Activated CD4-positive, alpha-beta memory T cell treated with anti-CD3 and anti-CD28 coated beads for 36 hours (primary cell): ENCODE measurements at places on chromosomes 6 and 20. TPM values are rescaled to one million over a fixed set of nuclear protein-coding genes. Genes with fewer than 3 reads are reported as not detected.

DNA sequence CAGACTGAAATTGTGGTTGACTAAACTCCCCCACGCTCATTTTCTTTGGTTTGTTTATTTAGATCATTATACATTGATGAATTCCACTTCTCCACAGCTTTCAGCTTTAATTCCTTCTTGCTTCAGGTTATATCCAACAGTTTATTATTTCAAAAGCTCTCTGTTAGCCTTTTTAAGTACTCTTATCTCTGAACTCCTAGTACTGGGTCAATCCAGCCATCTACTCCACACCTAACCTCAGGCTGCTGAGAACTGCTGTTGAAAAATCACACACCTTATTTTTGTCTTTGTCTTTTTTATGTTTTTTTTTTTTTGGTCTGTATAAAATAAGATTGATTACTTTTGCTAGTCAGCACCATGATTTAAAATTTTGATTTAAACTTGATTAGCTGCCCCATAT is 32.9 kb downstream of the FLRT3 start:
- no peak for DNase-seq
- H3K36me3 ChIP-seq, result no peaks in the 10 kb centered on the region
- no peaks in the 10 kb centered on the region for H3K27me3 ChIP-seq
- no peak overlapping the region for H3K27ac ChIP-seq
- H3K4me3 ChIP-seq, result no peak overlapping the region
- H3K4me1 ChIP-seq, result no peaks in the 10 kb centered on the region

DNA sequence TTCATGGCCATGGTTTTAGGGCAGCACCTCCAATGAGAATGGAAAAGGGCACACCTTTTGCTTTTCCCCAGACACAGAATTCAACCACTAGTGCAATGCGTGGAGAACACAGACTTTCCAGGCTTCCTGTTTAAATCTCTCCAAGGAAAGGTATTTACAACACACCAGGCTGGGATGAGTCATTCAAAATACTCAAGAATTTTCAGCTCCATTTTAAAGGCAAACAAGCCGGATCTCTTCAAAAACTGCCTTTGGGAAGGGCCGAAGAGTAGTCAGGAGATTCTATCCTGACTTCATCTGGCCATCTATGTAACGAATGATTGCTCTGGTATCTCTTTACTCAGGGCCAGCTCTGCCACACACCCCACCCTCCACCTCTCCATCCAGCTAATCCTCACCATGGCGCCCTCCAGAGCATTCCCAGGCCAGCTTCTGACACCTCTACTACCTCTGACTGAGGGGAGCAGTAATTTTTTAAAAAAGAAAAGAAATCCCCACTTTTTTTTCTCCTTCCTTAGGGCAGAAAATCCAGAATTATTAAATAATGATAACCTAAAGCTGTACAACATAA is 254.6 kb downstream of the LY86 start:
- no peak overlapping the region for H3K27ac ChIP-seq
- no peak overlapping the region for H3K4me3 ChIP-seq
- H3K36me3 ChIP-seq, result peaks cover 2% of the 10 kb centered on the region
- H3K27me3 ChIP-seq, result peaks cover 21% of the 10 kb centered on the region
- DNase-seq, result no peak

- H3K4me3 ChIP-seq, result no peak overlapping the region
- no peaks in the 10 kb centered on the region for H3K4me1 ChIP-seq
- no peak for DNase-seq
- H3K36me3 ChIP-seq, result no peaks in the 10 kb centered on the region
Observed at GRCh38 chr6:90859612-90860011, 272.7 kb upstream of the MAP3K7 start.

DNA sequence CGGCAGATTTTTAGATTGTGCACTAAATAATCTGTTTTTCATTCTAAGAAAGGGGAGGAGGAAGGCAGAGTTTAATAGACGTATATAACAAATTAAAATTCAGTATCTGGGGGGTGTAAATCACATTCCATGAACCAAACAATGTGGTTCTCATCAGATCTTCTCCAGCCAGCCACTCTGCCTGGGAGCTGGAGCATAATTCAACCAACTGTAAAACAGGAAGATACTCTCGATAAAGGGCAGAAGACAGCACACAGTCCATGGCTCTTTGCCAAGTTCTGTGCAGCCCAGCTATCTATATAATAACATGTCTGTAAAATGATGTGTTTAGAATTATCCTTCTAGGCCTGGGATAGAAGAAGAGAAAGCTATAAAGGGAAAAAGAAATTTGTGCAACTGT is 289.9 kb upstream of the ZFP64 start:
- no peaks in the 10 kb centered on the region for H3K36me3 ChIP-seq
- H3K27ac ChIP-seq, result no peak overlapping the region
- no peaks in the 10 kb centered on the region for H3K27me3 ChIP-seq
- no peak overlapping the region for H3K4me3 ChIP-seq
- H3K4me1 ChIP-seq, result no peaks in the 10 kb centered on the region
- no peak for DNase-seq

GRCh38 chr6:159854959-159855358 is 35.8 kb upstream of the MAS1 start:
- peaks cover 11% of the 10 kb centered on the region for H3K27me3 ChIP-seq
- DNase-seq, result no peak
- peaks cover 3% of the 10 kb centered on the region for H3K36me3 ChIP-seq
- no peak overlapping the region for H3K4me3 ChIP-seq
- H3K4me1 ChIP-seq, result no peaks in the 10 kb centered on the region

GRCh38 chr20:49286689-49287551 is 9.1 kb upstream of the ZNFX1 start:
- DNase-seq, result no peak
- H3K4me1 ChIP-seq, result peaks cover 59% of the 10 kb centered on the region
- no peaks in the 10 kb centered on the region for H3K27me3 ChIP-seq
- peak overlapping the region; percentile 21 for H3K4me3 ChIP-seq
- peaks cover 93% of the 10 kb centered on the region for H3K36me3 ChIP-seq

GRCh38 chr6:94511502-94512088 is 1065.7 kb upstream of the MANEA start:
- no peak overlapping the region for H3K4me3 ChIP-seq
- no peaks in the 10 kb centered on the region for H3K36me3 ChIP-seq
- H3K4me1 ChIP-seq, result no peaks in the 10 kb centered on the region
- no peak for DNase-seq

- no peak for DNase-seq
- no peak overlapping the region for H3K4me3 ChIP-seq
- H3K4me1 ChIP-seq, result peaks cover 17% of the 10 kb centered on the region
- H3K27me3 ChIP-seq, result peaks cover 26% of the 10 kb centered on the region
- H3K36me3 ChIP-seq, result peaks cover 2% of the 10 kb centered on the region
- no peak overlapping the region for H3K27ac ChIP-seq
Observed at GRCh38 chr6:16873698-16874097, 112.4 kb upstream of the ATXN1 start.

GRCh38 chr6:108998485-108998884 is 96.2 kb downstream of the SESN1 start:
- peaks cover 10% of the 10 kb centered on the region for H3K4me1 ChIP-seq
- no peak overlapping the region for H3K4me3 ChIP-seq

DNA sequence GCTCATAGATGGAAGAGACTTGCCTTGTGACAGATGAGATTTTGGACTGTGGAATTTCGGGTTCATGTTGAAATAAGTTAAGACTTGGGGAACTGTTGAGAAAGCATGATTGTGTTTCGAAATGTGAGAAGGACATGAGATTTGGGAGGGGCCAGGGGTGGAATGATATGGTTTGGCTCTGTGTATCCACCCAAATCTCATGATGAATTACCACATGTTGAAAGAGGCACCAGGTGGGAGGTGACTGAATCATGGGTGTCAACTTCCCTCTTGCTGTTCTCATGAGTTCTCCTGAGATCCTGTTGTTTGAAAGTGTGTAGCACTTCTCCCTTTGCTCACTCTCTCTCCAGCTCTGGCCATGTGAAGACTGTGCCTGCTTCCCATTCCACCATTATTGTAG is 17.9 kb downstream of the AHI1 start:
- H3K27ac ChIP-seq, result no peak overlapping the region
- no peaks in the 10 kb centered on the region for H3K27me3 ChIP-seq
- H3K4me3 ChIP-seq, result no peak overlapping the region
- DNase-seq, result no peak
- H3K4me1 ChIP-seq, result no peaks in the 10 kb centered on the region
- peaks cover 52% of the 10 kb centered on the region for H3K36me3 ChIP-seq

GRCh38 chr20:62961310-62961783 is 8.8 kb downstream of the SLC17A9 start:
- H3K4me3 ChIP-seq, result no peak overlapping the region
- H3K27ac ChIP-seq, result no peak overlapping the region
- no peaks in the 10 kb centered on the region for H3K27me3 ChIP-seq
- no peaks in the 10 kb centered on the region for H3K36me3 ChIP-seq
- DNase-seq, result no peak
- H3K4me1 ChIP-seq, result no peaks in the 10 kb centered on the region

SRMS gene
- total RNA-seq, result not detected

MEI4 gene
- not detected for total RNA-seq

PKIB gene
- 0.52 TPM for total RNA-seq

MTHFD1L gene
- 115 TPM for total RNA-seq
